ENCODE measurements at places on chromosomes 6 and 20. TPM values are rescaled to one million over a fixed set of nuclear protein-coding genes. Genes with fewer than 3 reads are reported as not detected.

The KCNQ2 gene
- total RNA-seq: not detected

GRCh38 chr6:83958241-83958685, 75.3 kb upstream of the MRAP2 start:
- H3K27me3 ChIP-seq: no peaks in the 10 kb centered on the region
- no peak overlapping the region for H3K4me3 ChIP-seq
- no peak for DNase-seq
- H3K4me1 ChIP-seq: no peaks in the 10 kb centered on the region

The PKIB gene
- total RNA-seq: 5.7 TPM

DNA sequence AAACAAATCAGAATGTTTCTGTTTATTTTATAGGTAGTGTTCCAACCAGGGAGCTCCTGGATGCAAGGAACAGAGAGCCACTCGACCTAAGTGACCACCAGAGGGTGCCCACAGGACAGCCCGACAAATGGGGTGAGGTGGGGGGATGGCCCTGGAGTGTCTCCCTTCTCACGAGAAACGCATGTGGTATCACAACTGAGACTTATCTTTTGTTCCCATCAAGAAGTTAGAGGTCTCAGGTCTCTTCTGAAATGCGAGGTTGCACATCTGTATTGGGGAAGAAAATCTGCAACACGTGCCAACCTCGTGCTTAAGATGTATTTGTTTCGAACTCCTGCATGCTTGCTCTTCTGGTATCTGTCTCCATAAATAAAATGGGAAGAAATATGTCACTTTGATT, 104.0 kb downstream of the ISM1 start:
- no peaks in the 10 kb centered on the region for H3K36me3 ChIP-seq
- DNase-seq: no peak
- H3K27ac ChIP-seq: no peak overlapping the region
- H3K27me3 ChIP-seq: no peaks in the 10 kb centered on the region

DNA sequence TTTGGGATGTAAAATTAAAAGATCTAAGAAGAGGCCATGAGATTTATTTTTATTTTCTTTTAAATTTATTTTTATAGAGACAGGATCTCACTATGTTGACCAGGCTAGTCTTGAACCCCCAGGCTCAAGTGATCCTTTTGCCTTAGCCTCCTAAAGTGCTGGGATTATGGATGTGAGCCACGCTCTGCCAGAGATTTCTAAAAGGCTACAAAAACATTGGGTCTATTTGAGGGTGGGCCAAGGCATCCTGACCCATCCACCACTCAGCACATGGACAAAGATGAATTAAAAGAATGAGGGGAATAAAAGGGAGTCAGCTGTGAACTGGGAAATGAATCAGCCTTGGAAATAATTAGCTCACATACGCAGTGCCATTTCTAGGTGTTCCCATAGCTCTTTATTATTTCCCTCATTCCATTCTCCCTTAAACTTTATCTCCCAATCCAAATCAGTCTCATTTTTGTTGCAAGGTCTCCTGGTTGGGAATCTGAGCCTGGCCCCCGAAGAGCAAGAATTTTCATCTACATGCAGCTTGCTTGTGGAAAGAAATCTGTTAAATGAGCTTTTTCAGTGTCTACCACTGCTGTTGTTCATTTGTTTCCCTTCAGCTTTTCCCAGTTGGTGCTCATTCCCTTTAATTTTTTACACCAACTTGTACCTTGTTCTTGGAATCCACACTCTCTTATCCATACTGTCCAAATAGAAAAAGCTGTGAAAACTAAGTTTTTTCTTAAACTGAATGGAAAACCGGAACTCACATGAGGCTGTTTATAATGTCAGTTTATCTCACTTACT, 66.9 kb downstream of the MKKS start:
- no peak for DNase-seq
- no peaks in the 10 kb centered on the region for H3K4me1 ChIP-seq
- H3K27me3 ChIP-seq: no peaks in the 10 kb centered on the region
- H3K27ac ChIP-seq: no peak overlapping the region
- no peak overlapping the region for H3K4me3 ChIP-seq

DNA sequence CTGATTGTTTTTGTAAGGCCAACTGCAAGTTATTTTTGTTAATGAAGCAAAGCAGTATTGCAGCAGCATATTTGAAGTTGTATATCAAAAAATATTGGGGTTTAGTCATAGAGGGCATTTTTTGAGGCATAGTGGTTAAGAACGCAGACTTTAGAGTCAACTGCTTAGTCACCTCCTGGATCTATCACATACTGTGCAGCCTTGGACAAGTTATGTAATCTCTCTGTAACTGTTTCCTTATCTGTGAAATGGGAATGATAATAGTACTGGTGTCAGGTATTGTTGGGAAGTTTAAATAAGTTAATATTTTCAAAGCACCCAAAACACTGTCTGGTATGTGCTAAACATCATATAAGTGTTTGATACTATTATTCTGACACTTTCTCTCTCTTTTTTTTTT, 27.2 kb upstream of the EFHC1 start:
- no peak overlapping the region for H3K27ac ChIP-seq
- no peak overlapping the region for H3K4me3 ChIP-seq
- H3K4me1 ChIP-seq: peaks cover 44% of the 10 kb centered on the region
- no peaks in the 10 kb centered on the region for H3K27me3 ChIP-seq

The FAM8A1 gene
- 36.5 TPM for total RNA-seq

GRCh38 chr20:48901326-48901725, 20.2 kb upstream of the ARFGEF2 start:
- H3K27me3 ChIP-seq: no peaks in the 10 kb centered on the region
- DNase-seq: no peak
- no peaks in the 10 kb centered on the region for H3K36me3 ChIP-seq
- no peak overlapping the region for H3K4me3 ChIP-seq
- H3K27ac ChIP-seq: no peak overlapping the region

- no peak for DNase-seq
- no peak overlapping the region for H3K27ac ChIP-seq
- no peaks in the 10 kb centered on the region for H3K27me3 ChIP-seq
- peaks cover 19% of the 10 kb centered on the region for H3K4me1 ChIP-seq
Measured at GRCh38 chr6:37619641-37620040, 78.0 kb downstream of the MDGA1 start.

DNA sequence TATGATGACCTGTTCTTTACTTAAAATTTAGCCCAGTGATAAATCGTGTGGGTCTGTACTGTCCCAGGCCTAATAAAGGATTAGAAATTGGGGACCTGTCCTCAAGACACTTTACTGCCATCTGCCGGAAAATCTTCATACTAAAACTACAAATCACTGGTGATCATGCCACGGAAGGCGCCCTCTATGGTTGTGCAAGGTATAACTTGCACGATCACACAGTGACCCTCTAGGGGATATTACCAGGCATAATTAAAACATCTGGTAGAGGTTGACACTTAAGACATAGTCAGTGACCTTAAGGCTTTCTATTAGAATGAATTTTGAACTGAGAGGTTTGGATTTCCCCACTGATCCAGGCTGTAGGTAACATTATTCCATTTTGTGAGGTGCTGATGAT, 172.6 kb downstream of the BMP2 start:
- no peak overlapping the region for H3K27ac ChIP-seq
- no peak overlapping the region for H3K4me3 ChIP-seq
- H3K36me3 ChIP-seq: no peaks in the 10 kb centered on the region
- no peaks in the 10 kb centered on the region for H3K27me3 ChIP-seq
- no peaks in the 10 kb centered on the region for H3K4me1 ChIP-seq
- DNase-seq: no peak

DNA sequence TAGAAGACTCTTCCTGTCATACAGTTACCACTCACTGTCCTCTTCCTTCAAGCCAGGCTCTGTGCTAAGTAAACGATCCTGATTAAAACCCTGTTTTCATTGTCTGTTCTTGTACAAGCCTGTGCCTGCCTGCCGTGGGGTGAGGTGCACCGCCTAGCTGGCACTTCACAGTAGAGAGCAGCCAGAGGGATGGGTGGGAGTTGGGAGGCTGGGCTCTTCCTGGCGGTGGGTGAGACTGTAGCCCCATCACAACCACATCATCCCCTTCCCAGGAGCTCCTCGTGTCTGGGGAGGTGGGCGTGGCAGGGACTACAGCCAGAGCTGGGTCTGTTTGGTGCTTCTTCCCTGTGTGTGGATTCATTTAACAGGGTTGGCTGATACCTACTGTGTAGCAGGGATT, 382.0 kb downstream of the TAF4 start:
- no peaks in the 10 kb centered on the region for H3K27me3 ChIP-seq
- H3K27ac ChIP-seq: no peak overlapping the region
- no peaks in the 10 kb centered on the region for H3K36me3 ChIP-seq
- H3K4me3 ChIP-seq: no peak overlapping the region
- H3K4me1 ChIP-seq: no peaks in the 10 kb centered on the region

DNA sequence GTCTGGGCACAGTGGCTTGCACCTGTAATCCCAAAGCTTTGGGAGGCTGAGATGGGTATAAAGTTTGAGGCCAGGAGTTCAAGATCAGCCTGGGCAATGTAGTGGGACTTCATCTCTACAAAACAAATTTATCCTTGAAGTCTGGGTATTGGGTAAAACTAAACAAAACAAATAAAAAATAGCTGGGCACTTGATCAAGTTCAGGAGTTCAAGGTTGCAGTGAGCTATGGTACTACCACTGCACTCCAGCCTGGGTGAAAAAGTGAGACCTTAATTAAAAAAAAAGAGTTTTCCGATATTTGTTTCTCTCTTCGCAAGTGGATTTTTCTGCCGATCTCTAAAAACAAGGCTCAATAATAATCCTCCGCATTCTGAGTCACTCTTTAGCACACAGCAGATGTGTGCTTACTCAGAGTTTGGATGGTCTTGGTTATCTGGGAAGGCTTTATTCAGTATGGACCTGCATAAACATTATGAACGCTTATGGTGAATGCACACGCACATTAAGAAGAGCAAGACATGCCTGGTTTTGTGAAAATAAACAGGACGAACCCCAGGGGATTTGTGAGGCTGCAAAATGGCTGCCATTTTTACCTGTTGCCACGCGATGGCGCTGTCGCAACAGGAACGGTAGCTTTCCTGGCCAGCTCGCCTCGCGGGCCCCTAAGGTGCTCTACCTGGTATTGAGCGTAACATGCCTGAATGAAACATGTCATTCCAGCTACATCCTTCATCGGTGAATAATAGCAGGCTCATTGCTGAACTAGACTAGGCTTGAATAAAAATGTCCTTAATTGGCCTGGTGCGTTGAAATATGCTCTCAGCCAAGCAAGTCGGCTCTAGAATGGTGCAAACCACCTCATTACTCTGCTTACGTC, 6.0 kb downstream of the OPN5 start:
- H3K36me3 ChIP-seq: no peaks in the 10 kb centered on the region
- no peak overlapping the region for H3K27ac ChIP-seq

The AIF1 gene
- total RNA-seq: 49.4 TPM

The PSORS1C1 gene
- total RNA-seq: 2.4 TPM

DNA sequence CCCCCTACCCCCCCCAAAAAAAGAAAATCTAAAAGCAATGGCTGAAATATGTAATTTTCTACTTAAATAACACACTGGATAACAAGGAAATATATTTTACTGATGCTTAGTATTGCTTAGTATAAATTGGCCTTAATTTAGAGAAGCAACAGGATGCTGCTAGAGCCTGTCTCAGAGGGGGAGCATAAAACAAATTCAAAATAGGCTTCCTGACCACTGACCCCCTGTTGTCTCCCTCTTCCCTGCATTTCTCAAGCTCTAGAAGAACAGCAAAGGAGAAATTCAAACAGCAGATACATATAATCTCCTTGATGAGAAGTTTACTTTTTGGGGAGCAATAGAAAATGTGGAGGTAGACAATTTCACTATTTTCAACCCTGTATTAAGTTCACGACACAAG, 631.1 kb upstream of the GJE1 start:
- H3K27ac ChIP-seq: no peak overlapping the region
- H3K4me1 ChIP-seq: no peaks in the 10 kb centered on the region
- H3K27me3 ChIP-seq: no peaks in the 10 kb centered on the region
- no peak for DNase-seq
- no peaks in the 10 kb centered on the region for H3K36me3 ChIP-seq

DNA sequence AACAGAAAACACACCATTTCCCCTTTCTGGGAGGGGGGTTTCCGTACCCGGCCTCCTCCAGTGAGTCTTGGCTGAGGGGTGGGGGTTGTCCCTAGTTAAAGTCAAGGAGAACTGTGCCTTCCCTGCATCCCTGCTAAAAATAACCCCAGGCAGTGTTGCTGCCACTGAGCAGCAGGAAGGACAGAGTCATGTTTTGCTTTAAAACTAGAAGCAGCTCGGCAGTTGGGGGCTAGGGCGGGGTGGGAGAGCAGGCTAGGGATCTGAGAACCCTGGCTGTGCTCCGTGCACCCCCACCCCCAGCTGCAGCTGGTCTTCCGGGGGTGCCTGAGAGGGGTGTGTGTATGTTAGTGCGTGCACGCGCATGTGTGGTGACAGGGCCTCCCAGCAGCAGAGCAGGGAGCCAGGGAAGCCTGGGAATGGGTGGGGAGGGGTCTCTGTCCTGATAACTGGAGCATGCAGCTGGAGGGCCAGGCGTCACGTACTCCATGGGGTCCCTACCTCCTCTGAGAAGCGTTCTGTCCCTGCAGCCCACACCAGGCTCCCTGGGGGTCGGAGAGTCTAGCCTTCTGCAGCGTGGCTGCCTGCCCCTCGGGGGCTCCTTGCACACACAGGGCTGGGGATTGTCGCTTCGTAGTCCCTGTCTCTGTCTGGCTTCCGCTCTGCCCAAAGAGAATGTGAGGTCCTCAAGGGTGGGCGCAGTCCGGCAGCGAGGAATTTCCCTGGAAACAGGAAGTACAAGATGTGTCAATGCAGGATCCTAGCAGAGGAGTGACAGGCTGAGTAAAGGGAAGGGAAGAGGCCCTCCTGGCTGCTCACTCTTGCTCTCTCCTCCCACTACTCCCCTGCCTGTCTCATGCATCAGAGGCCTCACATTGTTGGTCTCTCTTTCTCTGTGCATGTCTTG, 16.8 kb upstream of the ARMC12 start:
- H3K4me3 ChIP-seq: peak overlapping the region; percentile 10
- no peaks in the 10 kb centered on the region for H3K36me3 ChIP-seq
- DNase-seq: no peak

DNA sequence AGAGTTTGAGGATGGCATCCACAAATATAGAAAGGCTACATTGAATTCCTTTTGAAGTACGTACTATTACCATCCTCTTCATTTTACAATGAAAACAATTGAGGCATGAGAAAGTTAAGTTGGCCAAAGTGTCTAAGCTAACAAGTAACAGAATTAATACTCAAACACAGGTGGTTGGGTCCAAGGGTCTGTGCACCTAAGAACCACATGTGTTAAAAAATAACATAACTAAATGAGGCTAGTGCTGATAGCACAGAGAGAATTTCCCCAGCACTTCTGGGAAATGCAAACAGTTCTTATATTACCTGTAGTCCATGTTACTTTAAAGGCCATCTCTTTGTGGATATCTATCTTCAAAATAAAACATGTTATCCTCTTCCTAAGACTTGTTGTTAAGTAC, 10.5 kb upstream of the KHDRBS2 start:
- H3K4me3 ChIP-seq: no peak overlapping the region
- no peak for DNase-seq
- no peak overlapping the region for H3K27ac ChIP-seq
- no peaks in the 10 kb centered on the region for H3K27me3 ChIP-seq

GRCh38 chr6:149127212-149127611, 190.3 kb upstream of the TAB2 start:
- no peak for DNase-seq
- H3K4me1 ChIP-seq: no peaks in the 10 kb centered on the region
- H3K27ac ChIP-seq: no peak overlapping the region

The HEY2 gene
- total RNA-seq: 5.2 TPM

- no peak overlapping the region for H3K4me3 ChIP-seq
- no peak overlapping the region for H3K27ac ChIP-seq
- H3K4me1 ChIP-seq: no peaks in the 10 kb centered on the region
- H3K36me3 ChIP-seq: no peaks in the 10 kb centered on the region
Measured at GRCh38 chr20:1081891-1082290, 36.5 kb upstream of the PSMF1 start.

The C20orf204 gene
- total RNA-seq: 1.9 TPM

All from tibial nerve (tissue), 4 donors.